ENCODE measurements at places on chromosomes 6 and 20.

DNA sequence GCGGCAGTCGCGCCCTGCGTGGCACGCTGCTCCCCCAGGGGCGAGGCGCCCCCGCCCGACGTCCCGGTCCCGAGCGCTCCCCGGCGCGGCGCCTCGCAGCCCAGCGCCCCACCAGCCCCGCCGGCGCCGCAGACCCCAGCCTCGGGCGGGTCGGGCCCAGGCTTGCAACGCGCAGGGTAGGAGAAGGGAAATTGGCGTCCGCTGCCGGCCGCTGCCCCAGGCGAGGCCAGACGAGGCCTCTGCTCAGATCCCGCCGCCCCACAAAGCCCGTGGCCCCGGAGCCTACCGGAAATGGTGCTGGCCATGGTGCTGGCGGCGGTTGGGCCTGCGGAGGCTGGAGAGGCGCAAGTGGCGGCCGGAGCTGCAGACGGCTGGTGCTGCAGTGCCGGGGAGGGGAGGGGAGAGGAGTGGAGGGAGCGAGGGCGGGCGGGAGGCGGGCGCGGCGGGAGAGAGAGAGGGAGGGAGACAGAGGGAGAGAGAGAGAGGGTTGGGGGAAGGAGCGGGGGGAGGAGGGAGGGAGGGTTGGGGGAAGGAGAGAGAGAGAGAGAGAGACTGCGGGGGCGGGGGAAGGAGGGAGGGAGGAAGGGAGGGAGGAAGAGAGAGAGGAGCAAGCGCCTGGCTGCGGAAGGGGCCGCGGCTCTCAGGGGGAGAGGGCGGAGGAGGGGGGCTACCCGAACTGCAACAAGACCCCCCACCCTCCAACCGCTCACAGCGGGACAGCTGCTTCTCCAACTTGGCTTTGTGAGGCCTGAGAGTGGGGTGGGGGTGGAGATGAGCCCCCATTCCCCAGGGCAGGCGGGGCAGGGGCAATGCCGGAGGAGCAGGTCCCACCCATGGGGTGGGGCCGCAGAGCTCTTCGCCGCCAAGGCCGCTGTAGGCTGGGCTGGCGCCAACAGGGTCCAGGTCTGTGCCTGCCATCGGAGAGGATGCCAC, at the start of gene STMN3:
Gene STMN3, minus strand, starts transcription at position 384 of the 933 bp plus-strand sequence. Its CDS starts 79 bp downstream, at position 305.
- no peak for DNase-seq

DNA sequence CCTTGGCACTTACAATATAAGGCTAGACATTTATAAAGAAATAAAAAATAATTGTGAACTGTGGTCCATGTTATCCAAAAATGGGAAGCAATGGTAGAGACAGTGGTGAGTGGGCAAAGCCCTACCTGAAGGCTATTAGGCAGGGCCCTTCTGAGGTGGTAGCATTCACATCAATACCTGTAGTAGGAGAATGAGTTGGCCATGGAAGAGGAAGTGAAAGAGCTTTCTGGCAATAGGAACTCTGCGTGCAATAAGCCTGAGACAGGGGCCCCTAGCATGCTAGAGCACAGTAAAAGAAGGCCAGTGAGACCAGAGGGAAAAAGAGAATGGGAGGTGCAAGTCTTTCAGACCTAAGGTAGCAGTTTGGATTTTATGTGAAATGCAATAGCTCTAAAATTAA, 754.5 kb downstream of the PTPRT start:
- DNase-seq = no peak

GRCh38 chr6:4805553-4806336, 29.5 kb downstream of the CDYL start:
- DNase-seq = no peak

- DNase-seq = no peak
Measured at GRCh38 chr6:36335465-36336207, 1.1 kb downstream of the BNIP5 start.

DNA sequence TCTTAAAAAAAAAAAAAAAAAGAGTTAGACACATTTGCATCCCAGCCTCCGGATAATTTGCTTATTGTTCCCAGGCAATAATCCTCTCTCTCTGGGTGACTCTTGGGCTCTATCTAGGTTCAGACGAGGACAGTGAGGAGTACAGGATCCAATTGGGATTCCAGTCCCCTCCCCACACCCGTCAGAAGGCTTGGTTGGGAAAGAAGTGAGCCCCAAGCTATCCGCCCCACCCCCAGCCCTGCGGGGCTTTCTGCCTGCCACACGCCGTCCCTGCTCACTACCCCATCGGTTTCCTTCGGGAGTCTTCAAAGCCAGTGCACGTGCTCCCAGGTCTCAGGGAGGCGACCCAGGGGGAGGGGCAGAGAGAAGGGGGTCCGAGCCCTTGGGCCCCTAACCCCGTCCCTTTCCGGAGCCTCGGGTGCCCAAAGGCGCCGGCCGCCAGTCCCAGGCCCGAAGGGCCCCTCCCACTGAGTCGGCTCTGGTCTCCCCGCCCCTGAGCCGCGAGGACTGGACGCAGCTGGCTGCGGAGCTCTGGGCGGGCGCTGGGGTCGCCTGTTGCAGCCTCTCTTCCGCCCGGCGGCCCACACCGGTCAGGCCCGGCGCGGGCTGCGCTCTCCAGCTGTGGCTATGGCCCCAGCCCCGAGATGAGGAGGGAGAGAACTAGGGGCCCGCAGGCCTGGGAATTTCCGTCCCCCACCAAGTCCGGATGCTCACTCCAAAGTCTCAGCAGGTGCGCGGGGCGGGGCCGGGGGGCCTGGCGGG, 2.5 kb downstream of the MYMX start:
- DNase-seq = peak; percentile 5

DNA sequence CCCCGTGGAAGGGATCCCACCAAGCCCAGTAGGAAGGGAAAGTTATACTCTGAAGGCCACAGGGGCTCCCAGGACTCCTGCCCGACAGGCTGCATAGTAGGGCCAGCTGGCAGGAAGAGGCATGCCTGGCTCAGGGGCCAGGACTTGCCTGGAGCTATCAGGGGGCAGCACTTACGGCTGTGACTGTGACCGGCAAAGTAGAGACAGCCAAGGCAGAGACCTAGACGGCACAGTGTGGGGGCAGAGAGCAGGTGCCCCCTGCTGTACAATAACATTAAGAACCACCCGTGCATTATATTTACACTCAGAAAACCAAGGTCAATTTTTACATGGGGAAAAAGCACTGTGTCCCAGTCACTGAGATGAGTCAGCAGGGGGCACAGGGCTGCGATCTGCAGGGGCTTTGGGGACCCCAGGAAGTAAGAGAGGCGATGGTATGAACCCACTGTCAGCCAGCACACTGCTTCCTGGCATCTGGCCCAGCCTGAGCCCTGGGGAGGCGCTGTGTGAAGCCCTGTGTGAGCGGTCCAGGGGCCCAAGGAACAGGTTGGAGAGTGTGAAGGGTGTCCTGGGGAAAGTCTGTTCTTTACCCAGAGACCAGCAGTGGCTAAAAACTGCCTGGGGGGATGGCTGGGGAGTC, 9.9 kb downstream of the CCDC167 start:
- no peak for DNase-seq

DNA sequence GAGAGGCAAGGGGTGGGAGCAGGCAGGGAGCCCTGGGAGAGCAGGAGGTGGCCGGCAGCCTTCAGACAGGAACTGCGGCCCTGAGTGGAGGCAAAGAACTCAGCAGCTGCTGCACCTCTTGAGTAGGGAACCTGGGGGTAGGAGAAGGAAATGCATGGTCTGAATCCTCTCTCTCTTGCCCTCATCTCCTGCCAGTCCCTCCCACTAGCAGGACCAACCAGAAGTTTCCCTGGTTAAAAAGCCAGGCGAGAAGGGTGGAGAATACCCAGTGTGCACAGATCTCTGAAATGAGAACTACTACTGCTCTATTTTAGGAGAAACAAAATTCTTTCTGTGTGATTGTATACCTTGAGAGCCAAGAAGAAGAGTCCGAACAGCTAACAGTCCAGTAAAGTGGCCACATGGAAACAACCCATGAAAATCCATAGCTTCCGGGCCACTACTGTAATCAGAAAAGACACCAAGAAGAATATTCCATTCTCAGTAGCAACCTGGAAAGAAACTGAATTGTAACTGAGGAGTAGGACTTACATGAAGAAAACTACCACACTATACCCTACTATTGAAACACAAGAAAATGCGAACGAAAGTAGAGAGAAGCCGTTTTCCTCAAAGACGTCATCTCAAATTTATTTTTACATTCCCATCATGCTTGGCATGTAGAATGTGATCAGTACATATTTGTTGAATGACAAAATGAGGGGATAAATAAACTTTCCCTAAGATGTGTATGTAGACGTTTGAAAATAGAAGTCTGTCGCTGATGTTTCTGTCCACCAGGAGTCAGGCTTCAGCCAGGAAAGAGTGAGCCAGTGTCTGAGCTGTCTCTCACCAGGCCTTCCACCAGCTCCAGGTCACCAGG, 25.6 kb downstream of the WRNIP1 start:
- peak; percentile 8 for DNase-seq

DNA sequence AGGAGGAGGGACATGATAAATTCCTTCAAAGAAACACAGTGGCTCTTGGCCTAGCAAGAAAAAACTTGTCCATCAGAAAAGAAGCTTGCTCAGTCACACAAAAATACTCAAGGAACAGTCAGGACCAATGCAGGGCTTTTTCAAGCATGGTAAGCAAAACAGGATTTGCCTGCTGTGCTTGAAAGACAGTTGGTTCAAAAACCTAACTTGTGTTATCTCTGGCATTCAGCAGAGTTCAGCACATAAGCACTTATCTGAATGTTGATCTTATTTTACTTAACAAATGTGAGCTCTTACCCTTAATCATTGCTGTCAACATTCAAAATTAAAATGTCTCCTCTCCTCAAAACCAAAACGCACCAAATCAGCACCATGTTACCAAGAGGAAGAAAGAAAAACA, 38.3 kb downstream of the ATG5 start:
- no peak for DNase-seq
